Activated T-helper 9 cell treated with anti-CD3 and anti-CD28 coated beads, Interleukin-2, amount 50 U/mL, for 16 hours (primary cell): ENCODE measurements at places on chromosomes 12 and 14.
A peak's percentile ranks its signal among the peaks of the same experiment; 100 is the strongest.

GRCh38 chr12:53980802-53981496 lies 4.0 kb upstream of the HOXC10 start:
- DNase-seq, result no peak

DNA sequence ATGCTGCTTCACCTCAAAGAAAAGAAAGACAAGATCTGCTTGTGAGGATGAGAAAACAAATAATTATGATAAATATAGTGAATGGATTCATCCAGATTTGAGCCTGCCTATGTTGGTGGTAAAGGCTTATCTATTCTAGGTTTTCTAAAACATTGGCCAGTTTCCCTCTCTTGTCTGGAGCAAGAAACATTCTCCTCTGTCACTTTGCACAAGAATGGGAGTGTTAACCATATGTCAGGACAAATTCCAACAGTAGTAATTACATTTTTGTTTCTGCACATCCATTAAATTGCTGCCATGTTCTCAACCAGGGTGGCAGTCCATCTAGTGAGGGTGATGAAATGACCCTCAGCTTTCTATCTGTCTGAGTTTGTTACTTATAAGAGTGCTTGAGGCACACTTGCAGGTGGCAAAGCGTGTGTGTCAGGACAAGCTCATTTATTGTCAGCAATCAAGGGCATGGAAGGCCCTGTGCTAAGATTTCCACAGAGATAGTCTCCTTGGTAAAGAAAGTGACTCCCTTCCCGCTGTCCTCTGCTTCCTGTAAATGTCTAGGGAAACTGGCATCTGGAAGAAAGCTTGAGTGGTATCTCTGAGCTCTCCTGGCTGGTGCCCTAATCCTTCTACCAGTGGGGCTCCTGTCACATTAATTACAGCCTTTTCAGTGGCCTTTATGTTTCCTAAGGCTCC lies 502.1 kb upstream of the FLRT2 start:
- no peak for DNase-seq

DNA sequence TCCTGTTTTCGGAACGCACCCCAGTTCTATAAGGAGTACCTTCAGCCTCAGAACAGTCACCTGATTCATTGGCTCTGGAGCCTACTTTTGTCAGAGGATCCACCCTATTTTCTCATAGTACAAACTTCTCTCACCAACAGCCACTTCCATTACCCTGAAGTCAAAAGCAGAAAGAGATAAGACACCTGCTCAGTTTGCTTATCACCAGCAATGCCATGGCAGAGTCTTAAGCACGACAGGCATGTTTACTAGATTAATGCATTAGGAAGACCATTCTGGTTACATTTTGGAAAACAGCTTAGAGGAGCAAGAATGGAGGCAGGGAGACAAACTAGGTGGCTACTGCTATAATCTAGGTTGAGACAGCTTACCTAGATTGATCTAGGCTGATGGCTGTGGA lies 67.7 kb downstream of the GXYLT1 start:
- DNase-seq, result no peak

DNA sequence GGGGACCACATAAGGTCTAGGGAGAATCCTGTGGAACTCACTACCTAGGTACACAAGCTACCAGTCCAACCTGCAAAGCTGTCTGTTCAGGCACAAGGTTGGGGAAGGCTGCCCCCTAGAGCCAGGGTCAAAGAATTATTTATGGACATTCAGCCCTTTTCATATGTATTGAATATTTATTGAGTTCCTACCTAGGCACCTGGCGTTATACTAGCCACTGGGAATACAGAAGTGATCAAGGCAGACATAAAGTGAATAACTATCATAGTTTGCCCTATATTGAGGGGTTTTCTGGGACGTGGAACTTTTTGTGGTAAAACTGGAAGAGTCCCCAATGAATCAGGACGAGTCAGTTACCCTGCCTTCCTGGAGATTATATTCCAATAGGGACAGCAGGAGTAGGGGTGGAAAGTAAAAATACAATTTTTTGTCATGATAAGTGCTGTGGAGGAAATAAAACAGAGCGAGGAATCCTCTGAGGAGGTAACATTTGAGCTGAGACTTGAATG lies 5.8 kb upstream of the SLC48A1 start:
- DNase-seq, result peak; percentile 64

DNA sequence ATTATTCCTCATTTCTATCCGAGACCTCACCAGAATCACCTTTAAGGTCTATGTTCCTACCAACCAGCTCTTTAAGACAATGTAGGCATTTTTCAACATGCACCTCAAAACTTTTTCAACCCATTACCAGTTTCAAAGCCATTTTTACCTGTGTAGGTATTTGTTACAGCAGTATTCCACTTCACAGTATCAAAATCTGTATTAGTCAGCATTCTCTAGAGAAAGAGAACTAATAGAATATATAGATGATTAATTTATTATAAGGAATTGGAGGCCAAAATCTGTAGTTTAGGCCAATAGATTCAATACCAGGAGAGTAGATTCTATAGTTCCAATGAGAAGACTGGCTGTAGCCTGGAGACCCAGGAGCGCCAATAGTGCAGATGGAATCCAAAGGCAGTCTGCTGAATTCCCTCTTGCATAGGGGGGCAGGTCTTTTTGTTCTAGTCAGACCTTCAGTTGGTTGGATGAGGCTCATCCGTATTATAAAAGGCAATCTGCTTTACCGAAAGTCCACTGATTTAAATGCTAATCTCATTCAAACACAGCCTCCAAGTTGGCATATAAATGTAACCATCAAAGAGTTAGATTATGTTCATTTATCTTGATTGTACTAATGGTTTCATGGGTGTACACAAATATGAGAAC lies 151.6 kb upstream of the SYT1 start:
- DNase-seq, result no peak

- DNase-seq, result no peak
These were observed 517.8 kb downstream of the C12orf50 start for GRCh38 chr12:87511371-87511770.

- DNase-seq, result no peak
These were observed 5.6 kb upstream of the GOLGA3 start for GRCh38 chr12:132834181-132834711.

DNA sequence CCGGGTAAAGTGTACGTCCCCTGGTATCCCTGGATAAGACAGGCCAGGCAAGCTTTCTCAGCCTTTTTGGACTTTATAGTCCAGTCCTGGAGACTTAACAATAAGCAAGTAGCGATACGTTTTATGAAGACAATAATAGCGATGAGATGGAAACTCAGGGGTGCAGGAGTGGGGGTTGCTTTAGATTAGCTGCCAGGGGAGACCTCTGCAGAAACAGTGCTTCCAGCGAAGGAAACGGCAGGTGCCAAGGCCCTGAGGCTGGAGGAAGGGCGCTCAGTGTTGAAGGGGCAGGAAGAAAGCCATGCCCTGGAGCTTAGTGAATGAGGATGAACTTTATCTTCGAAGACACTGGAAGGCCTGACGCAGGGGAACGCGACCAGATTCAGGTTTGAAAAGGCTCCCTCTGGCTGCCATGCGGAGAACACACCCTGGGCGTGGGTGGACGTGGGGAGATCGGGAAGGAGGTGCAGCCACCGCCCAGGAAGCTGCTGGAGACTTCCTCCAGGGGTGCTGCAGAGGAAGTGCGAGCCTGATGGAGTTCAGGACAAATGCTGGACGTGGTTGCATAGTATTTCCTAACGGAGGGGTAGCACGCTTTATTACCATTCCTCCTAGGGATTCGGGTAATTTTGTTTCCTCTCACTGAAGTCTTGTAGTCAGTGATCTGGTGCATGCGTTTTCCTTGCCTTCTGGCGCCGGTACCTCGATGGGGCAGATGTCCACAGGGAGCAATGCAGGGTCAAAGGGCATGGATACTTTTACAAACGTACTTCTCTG lies 26.1 kb upstream of the UBC start:
- DNase-seq, result peak; percentile 76

GRCh38 chr14:87816416-87816815 lies 176.6 kb downstream of the GALC start:
- DNase-seq, result no peak

DNA sequence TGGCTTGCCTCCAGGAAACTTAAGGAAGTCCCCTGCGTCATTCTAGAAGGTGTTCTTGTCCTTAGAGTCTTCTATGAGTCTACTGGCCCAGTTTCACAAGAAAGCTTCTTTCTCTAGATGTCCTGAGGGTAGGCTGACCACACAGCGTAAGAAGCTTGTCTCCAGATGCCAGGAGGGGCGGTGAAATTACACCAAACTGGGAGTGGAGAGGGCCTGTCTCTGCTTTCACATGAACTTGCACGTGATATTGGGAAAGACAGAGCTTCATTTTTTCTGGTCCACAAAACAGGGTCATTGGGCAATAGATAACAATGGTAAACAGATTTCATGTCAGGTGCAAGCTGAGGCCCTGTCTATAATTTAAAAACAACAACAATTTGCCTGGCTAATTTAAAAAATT lies 85.7 kb upstream of the TBX3 start:
- DNase-seq, result no peak

DNA sequence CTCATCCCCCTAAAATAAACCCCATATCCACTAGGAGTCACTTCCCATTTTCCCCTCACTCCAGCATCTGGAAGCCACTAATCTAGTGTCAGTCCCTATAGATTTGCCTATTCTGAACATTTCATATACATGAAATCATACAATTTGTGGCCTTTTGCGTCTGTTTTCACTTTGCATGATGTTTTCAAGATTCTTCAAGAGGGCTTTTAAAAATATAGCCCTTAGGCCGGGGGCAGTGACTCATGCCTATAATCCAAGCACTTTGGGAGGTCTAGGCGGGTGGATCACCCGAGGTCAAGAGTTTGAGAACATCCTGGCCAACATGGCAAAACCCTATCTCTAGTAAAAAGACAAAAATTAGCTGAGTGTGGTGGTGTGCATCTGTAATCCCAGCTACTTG lies 104.7 kb downstream of the VEZT start:
- DNase-seq, result no peak

DNA sequence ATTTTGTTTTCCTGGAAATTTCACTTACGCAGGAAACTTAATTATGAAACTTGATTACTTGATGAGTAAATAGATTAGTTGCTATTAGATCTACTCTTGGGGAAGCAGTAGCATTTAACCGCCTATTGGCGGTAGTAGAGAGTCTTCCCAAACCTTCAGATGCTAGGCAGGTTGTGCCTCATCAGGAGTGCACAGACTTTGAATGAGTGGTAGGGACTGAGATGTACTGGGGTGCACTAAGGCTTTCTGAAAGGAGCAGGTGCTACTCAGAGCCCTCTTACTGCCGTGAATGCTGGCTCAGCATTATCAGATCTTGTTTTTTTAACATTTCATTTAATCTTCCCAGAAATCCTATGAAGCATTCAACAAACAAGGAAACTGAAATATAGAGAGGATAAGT lies 7.7 kb downstream of the GATC start:
- no peak for DNase-seq

DNA sequence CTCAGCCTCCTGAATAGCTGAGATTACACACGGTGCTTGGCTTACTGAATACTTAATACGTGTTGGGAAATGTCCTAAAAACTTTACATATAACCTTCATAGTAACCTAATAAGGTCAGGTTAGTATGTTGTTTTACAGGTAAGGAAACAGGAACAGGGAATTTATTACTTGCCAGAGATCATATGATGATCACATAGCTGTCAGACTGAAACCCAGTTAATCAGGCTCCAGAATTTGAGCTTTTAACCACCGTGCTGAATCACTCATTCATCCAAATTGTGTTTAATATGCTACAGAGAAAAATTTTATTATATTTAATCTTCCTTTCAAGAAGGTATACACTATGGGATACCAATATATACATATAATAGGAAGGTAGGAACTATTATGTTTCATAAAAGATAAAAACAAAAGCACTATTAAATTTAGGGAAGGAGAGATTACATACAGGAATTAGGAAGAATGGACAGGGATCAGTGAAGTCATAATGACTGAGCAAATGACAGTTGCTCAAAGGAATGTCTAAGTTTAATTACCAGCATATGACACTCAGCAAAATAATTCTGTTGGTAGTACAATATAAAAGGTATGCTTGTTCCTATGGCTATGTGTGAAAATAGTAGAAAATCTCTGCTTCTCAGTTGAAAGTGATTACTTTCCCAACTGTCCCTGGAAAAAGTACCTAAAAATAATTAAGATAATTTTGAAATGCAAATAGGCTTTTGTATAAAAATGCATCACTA lies 59.3 kb downstream of the HEATR5A start:
- DNase-seq, result no peak
